ENCODE measurements at places on chromosomes 1 and 21. TPM values are rescaled to one million over a fixed set of nuclear protein-coding genes. Genes with fewer than 3 reads are reported as not detected.

DNA sequence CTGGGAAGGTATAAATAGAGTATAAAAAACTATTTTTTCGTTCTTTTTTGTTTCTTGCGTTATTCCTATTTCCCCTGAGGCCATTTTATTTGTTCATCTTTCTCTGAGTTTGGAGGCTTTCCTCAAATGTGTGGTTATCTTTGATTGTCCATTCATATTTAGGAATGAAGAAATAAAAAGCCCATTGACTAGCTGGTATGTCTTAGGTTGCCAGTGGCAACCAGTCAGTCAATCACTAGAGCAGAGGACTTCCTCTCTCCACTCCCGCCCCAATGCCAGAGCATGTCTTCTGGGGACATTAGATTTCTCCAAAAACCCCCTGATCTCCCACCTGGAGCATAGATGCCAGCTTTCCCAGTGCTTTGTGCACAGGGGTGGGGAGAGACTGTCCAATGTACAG is 20.7 kb upstream of the FOXE3 start:
- H3K4me1 ChIP-seq, result no peaks in the 10 kb centered on the region
- H3K4me3 ChIP-seq, result no peak overlapping the region
- peaks cover 5% of the 10 kb centered on the region for H3K27me3 ChIP-seq
- no peak overlapping the region for H3K27ac ChIP-seq
- DNase-seq, result no peak

DNA sequence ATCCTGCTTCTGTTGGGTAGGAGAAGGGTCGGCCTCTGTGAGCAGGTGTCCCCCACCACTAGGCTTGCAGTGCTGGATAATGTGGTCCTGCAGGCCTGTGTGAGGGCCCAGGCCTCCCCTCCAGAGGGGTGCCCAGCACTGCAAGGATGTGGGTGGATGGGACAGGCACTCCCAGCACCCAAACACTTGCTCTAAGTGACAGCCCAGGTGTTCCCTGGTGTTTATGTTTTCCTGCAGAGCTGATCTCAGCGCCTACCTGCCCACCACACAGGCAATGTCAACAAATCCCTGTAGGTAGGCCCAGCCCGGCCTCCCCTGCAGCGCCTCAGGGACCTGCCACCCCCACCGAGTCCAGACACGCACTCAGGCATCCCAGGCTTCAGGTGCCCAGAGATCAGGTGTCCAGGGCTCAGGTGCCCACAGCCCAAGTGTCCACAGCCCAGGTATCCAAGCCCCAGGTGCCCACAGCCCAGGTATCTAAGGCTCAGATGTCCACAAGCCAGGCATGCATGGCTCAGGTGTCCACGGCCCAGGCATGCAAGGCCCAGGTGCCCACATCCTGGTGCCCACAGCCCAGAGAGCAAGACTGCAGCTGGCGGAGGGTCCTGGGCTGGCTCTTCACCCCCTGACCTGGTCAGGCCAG is 59.2 kb downstream of the WNT9A start:
- DNase-seq, result no peak
- H3K4me1 ChIP-seq, result peaks cover 29% of the 10 kb centered on the region
- H3K27ac ChIP-seq, result peak overlapping the region; percentile 66
- no peaks in the 10 kb centered on the region for H3K27me3 ChIP-seq

The C8A gene
- total RNA-seq, result not detected

The ZBTB8A gene
- total RNA-seq, result 0.17 TPM

DNA sequence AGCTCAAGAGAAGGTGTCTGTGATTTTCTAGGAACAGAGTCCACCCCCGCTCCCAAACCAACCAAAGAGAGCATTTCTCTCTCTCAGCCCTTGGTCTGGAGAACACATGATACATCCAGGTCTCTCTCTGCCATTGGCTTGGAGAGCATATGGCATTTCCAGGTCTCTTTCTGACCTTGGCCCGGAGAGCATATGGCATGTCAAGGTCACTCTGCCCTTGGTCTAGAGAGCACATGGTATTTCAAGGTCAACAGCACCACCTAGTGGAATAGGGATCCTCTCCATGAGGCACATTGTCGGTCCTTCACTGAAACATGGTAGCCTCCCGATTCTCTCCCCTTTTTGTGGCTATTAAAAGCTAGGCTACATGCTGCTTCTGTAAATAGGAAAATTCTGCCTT is 437.7 kb upstream of the OLFM3 start:
- no peaks in the 10 kb centered on the region for H3K36me3 ChIP-seq
- H3K4me3 ChIP-seq, result no peak overlapping the region
- DNase-seq, result peak; percentile 4
- H3K4me1 ChIP-seq, result no peaks in the 10 kb centered on the region
- no peaks in the 10 kb centered on the region for H3K27me3 ChIP-seq
- no peak overlapping the region for H3K27ac ChIP-seq

DNA sequence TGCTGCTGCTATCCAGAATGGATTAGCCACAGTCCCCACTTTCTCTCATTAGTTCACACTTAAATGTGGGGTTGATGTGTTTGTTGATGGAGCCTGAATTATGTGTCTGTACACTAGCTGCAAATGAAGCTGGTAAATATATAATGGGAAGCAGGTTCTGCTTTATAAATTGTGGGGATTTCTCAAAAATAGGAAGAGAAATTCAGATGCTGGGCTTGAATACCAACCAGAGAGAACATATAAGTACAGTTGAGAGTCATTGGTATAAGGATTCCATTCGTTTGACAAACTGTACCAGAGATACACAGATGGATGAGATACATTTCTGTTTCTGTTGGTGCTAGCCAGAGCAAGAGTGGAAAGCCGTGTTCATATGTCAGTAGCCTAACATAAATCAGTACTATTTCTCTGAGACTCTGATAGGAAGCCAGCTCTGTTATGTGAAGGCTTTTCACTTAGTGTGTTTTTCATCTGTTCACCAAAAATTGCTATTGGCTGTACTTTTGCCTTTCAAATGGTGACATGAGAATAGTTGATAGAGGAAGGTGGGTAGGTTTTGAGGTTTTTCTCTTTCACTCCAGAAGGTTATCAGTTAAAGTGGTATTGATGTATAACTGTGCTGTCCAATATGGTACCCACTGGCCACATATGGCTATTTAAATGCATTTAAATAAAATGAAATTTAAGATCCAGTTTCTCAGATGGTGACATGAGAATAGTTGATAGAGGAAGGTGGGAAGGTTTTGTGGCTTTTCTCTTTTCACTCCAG is 15.6 kb downstream of the SMG7 start:
- DNase-seq, result no peak
- H3K4me1 ChIP-seq, result peaks cover 16% of the 10 kb centered on the region
- H3K27ac ChIP-seq, result no peak overlapping the region
- no peaks in the 10 kb centered on the region for H3K27me3 ChIP-seq
- H3K4me3 ChIP-seq, result no peak overlapping the region

- no peaks in the 10 kb centered on the region for H3K36me3 ChIP-seq
- no peaks in the 10 kb centered on the region for H3K27me3 ChIP-seq
- H3K4me3 ChIP-seq, result no peak overlapping the region
- H3K27ac ChIP-seq, result no peak overlapping the region
These were observed 385.2 kb downstream of the NUF2 start for GRCh38 chr1:163706915-163707314.

- H3K4me3 ChIP-seq, result no peak overlapping the region
- H3K27me3 ChIP-seq, result peaks cover 32% of the 10 kb centered on the region
- no peak overlapping the region for H3K27ac ChIP-seq
- no peaks in the 10 kb centered on the region for H3K36me3 ChIP-seq
- DNase-seq, result no peak
- no peaks in the 10 kb centered on the region for H3K4me1 ChIP-seq
These were observed 1.6 kb downstream of the ADAMTS5 start for GRCh38 chr21:26965040-26965906.

DNA sequence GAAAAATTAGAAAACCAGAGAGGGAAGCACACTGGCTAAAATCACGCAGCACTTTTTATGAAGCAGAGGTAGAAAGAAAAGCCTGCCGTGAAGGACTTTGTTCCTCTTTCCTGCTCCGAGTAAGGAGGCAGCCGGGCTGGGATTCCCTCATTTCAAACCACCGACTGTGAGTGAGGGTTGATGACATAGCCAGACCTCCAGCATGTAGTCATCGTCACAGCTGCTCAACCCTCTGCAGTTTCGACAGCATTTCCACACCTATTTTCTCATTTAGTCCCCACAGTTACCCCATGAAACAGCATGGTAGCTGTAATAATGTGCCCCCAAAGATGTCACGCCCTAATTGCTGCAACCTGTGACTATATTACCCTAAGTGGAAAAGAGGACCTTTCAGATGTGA is 35.3 kb downstream of the FCRL5 start:
- H3K4me3 ChIP-seq, result no peak overlapping the region
- no peak overlapping the region for H3K27ac ChIP-seq
- H3K4me1 ChIP-seq, result peaks cover 21% of the 10 kb centered on the region
- no peaks in the 10 kb centered on the region for H3K27me3 ChIP-seq

GRCh38 chr1:203320591-203321272 is 15.4 kb downstream of the BTG2 start:
- peak overlapping the region; percentile 97 for H3K27ac ChIP-seq
- no peak overlapping the region for H3K4me3 ChIP-seq
- peak; percentile 90 for DNase-seq
- no peaks in the 10 kb centered on the region for H3K36me3 ChIP-seq
- peaks cover 77% of the 10 kb centered on the region for H3K4me1 ChIP-seq

- H3K4me3 ChIP-seq, result no peak overlapping the region
- no peaks in the 10 kb centered on the region for H3K4me1 ChIP-seq
- H3K27ac ChIP-seq, result no peak overlapping the region
- DNase-seq, result no peak
These were observed 217.4 kb downstream of the KCNH1 start for GRCh38 chr1:210916548-210916947.

GRCh38 chr1:104125266-104125665 is 375.6 kb downstream of the AMY1C start:
- H3K27me3 ChIP-seq, result no peaks in the 10 kb centered on the region
- no peak overlapping the region for H3K27ac ChIP-seq
- H3K4me3 ChIP-seq, result no peak overlapping the region
- no peak for DNase-seq

- no peaks in the 10 kb centered on the region for H3K36me3 ChIP-seq
- H3K27ac ChIP-seq, result no peak overlapping the region
- DNase-seq, result no peak
- H3K4me1 ChIP-seq, result no peaks in the 10 kb centered on the region
- H3K4me3 ChIP-seq, result no peak overlapping the region
- no peaks in the 10 kb centered on the region for H3K27me3 ChIP-seq
These were observed 221.4 kb downstream of the PTPRU start for GRCh38 chr1:29457496-29458368.

DNA sequence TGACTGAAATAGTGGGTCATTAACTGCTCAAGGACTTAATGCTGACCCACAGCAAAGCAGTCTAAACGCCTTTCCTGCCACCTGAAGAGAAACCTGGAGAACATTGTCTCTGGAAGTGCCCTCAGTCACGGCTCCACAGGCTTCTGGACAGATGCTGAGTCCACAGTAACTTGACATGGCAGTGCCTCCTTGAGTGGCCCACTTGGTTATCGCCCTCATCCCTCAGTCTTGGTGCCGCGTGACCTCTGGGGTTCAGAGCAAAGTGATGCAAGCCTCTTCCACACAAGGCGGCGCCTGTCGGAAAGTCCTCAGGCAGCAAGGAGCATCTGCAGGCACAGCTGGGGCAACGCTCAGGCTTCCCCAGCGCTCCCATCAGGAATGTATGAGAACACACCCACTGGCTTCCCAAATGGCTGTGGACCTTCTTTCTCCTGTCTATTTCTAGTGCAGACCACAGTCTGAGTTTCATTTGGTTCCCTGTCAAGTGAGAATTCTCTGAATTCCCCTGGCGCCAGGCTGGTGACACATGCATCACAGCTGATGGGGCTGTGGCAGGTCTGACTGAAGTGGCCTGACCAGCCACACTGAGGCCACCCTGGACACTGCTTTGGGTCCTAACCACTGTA is 13.0 kb upstream of the ANGPTL7 start:
- DNase-seq, result no peak
- no peaks in the 10 kb centered on the region for H3K27me3 ChIP-seq
- peaks cover 3% of the 10 kb centered on the region for H3K36me3 ChIP-seq
- no peaks in the 10 kb centered on the region for H3K4me1 ChIP-seq
- no peak overlapping the region for H3K4me3 ChIP-seq
- H3K27ac ChIP-seq, result no peak overlapping the region

- DNase-seq, result peak; percentile 34
- no peak overlapping the region for H3K4me3 ChIP-seq
- no peak overlapping the region for H3K27ac ChIP-seq
- peaks cover 17% of the 10 kb centered on the region for H3K4me1 ChIP-seq
These were observed 122.0 kb downstream of the LMO4 start for GRCh38 chr1:87450615-87451209.

DNA sequence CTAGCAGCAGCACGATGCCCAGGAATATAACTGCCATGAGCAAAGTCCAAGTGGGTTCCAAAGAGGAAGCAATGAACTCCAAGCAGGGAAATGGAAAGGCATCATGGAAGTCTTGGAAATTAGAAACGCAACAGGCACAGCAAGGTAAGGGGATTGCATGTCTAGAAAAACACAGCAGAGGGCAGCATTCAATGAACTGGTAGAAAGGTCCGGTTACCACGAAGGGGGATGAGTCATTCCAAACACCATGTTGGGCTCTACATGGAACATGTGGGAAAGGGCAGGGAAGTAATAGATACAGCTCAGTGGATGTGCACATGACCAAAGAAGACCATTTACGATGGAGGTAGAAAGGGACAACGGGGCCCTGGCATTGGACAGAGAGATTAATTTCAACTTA is 36.4 kb downstream of the RXRG start:
- H3K4me3 ChIP-seq, result no peak overlapping the region
- peaks cover 21% of the 10 kb centered on the region for H3K27me3 ChIP-seq
- no peaks in the 10 kb centered on the region for H3K4me1 ChIP-seq
- DNase-seq, result no peak
- no peaks in the 10 kb centered on the region for H3K36me3 ChIP-seq

The NBPF4 gene
- not detected for total RNA-seq

The GPR61 gene
- total RNA-seq, result not detected

- no peaks in the 10 kb centered on the region for H3K4me1 ChIP-seq
- H3K36me3 ChIP-seq, result no peaks in the 10 kb centered on the region
- no peaks in the 10 kb centered on the region for H3K27me3 ChIP-seq
- no peak for DNase-seq
These were observed 76.0 kb upstream of the DPYD start for GRCh38 chr1:97996880-97997279.

GRCh38 chr1:6635910-6636760 is 11.5 kb downstream of the THAP3 start:
- no peak for DNase-seq
- H3K27me3 ChIP-seq, result no peaks in the 10 kb centered on the region
- H3K4me1 ChIP-seq, result no peaks in the 10 kb centered on the region
- H3K27ac ChIP-seq, result no peak overlapping the region

GRCh38 chr1:54080598-54081049 is 27.2 kb downstream of the TCEANC2 start:
- H3K4me3 ChIP-seq, result no peak overlapping the region
- DNase-seq, result no peak
- no peaks in the 10 kb centered on the region for H3K36me3 ChIP-seq
- H3K4me1 ChIP-seq, result no peaks in the 10 kb centered on the region

The FABP3 gene
- not detected for total RNA-seq

GRCh38 chr1:22616571-22616970 is 19.9 kb upstream of the C1QA start:
- no peaks in the 10 kb centered on the region for H3K4me1 ChIP-seq
- no peak for DNase-seq
- no peaks in the 10 kb centered on the region for H3K27me3 ChIP-seq
- H3K27ac ChIP-seq, result no peak overlapping the region
- no peaks in the 10 kb centered on the region for H3K36me3 ChIP-seq

- no peak overlapping the region for H3K4me3 ChIP-seq
- no peaks in the 10 kb centered on the region for H3K4me1 ChIP-seq
- H3K27me3 ChIP-seq, result no peaks in the 10 kb centered on the region
- no peak for DNase-seq
- no peak overlapping the region for H3K27ac ChIP-seq
These were observed 92.3 kb upstream of the NBPF6 start for GRCh38 chr1:108357802-108358201.

- no peaks in the 10 kb centered on the region for H3K4me1 ChIP-seq
- DNase-seq, result no peak
- no peaks in the 10 kb centered on the region for H3K36me3 ChIP-seq
These were observed 89.8 kb upstream of the WLS start for GRCh38 chr1:68322096-68322495.
